ENCODE measurements at places on chromosomes 13 and 19.

DNA sequence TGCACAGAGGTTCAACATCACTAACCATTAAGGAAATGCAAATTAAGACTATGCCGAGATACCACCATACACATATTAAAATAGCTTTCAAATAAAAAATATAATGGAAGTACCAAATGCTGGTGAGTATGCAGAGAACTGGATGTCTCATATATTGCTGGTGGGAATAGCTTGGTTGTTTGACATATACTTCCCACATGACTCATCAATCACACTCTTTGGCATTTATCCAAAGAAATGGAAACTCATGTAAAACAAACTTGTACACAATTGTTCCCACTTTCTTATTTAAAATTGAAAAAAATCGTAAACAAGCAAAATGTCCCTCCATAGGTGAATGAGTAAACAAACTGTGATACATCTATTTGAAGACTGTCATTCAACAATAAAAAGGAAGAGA is 982.6 kb upstream of the ATXN8OS start:
- no peak for DNase-seq

DNA sequence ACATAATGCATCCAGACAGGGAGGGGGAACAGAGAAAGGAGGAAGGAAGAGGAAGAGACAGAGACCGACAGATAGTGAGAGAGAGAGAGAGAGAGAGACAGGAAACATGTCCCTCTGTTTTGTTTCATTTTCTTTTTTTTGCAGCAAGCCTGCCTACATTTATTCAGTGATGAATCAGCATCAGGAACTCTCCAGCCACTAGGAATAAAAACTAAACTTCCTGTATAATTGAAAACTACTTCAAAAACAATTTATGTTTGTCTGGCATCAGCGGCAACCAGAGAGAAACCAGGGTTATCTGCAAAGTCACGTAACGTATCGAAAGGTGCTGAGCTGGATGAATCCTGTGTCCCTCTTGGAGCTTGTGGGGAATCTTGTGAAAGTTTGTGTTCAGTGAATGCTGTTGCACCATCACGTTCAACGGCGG is 148.6 kb upstream of the SOX21 start:
- DNase-seq: no peak

DNA sequence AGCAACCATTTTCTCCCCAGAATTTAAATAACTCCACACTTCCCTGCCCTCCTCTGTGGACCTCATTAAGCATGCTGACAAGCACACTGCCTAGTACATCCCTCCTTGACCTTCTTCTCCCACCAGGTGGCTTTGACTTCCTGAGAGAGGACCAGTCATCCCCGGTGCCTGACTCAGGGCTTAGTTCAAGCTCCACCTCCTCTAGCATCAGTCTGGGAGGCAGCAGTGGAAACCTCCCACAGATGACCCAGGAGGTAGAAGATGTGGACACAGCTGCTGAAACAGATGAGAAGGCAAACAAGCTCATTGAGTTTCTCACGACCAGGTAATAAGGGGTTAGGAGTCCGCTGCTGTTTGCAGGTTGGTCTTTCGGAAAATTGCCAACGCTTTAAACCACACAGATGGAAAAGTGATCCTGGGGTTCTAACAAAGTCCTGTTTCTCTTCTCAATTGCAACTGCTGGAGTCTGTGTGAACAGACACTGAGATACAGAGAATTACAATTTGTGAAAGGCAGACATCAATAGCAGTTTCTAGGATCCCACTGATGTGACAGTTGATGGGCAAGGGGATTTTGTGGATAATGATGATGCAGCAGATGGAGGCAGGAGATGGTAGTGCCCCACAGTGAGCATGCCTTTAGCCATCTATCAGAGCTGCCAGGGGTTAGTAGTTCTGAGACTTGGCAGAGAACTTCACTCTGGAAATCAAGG is 86.7 kb downstream of the ZAR1L start:
- no peak for DNase-seq

GRCh38 chr13:78572459-78572858 is 30.9 kb downstream of the POU4F1 start:
- DNase-seq: no peak

DNA sequence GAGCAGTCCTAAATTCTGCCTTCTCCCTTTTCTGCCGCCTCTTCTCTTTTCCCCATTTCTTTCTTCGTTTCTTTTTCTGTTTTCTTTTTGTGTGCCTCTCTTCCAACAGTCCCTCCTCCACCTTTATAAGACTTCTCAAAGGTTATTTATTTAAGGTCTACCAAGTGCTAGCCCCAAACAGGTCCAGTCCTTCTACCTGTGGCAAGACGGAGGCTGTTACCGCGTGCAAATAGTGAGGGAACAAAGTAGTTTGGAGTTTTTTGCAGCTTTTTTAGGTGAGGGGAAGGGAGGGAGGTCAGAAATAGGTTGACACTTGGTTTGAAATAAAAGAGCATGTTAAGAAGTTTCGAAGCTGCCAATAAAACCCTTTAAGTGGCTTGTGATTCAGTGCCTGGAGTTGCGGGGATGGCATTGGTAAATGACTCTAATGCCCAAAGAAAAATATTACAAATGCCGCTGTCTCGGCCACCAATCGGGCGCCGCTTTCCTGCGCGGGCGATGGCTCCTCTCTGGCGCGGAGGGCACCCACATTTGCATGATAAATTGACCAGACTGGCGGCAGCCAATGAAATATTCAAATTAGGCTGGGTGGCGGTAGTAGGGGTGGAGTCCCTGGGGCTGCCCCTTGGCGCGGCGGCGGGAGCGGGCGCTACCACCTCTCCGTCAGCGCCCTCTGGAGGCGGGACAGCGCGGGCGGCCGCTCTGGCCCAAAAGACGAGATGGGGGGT is 7.5 kb upstream of the TSHZ3 start:
- DNase-seq: no peak

Data from activated T-helper 1 cell treated with anti-CD3 and anti-CD28 coated beads, Interleukin-2, amount 50 U/mL, for 16 hours (primary cell).